Caco-2 (cell line): ENCODE measurements at places on chromosomes 7 and 10.

DNA sequence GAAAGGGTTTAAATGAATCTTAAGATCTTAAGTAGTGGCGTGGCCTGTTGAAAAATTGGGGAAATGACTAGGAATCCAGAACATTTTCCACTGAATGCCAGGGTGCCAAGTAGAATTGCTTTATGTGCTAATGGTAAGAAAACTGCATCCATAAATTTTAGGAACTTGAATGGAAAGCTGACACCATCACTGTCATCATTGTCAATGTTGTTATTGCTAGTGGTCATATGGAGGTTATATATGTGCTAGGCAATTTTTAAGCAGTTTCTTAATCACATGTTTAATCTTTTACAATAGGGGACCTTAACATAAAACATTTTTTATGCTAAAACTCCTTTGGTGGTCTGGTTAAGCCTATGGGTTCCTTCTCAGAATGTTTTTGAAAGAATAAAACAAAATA lies 13.1 kb downstream of the MARCHF5 start:
- DNase-seq, result no peak

DNA sequence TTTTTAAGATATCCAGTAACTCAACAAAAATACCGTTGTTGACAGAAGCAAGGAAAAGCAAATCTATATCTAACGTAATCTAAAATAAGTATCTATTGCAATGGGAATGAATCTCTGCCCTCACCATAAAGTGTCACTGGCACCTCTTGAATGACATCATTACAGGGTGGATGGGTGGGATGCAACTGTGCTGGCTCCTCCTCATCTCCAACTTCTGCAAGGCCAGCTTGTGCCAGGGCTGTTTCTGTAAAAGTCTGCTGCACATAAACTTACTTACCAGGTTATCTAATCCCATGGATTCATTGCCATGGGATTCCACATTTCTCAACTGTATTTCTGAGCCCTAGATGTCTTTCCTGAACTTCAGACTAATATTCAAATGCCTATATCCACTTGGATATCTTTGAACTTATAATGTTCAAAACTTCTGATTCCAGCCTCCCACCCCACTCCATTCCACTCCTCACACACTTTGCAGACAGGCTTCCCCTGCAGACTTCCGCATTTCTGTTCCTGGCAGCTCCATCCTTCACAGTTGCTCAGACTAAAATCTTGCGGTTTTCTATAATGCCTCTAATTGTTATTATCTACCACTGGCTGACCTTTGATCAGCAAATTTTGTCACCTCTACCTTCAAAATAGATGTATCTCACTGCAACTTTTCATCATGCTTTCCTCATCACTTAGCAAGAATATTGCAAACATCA lies 10.7 kb downstream of the FGL2 start:
- DNase-seq, result no peak

DNA sequence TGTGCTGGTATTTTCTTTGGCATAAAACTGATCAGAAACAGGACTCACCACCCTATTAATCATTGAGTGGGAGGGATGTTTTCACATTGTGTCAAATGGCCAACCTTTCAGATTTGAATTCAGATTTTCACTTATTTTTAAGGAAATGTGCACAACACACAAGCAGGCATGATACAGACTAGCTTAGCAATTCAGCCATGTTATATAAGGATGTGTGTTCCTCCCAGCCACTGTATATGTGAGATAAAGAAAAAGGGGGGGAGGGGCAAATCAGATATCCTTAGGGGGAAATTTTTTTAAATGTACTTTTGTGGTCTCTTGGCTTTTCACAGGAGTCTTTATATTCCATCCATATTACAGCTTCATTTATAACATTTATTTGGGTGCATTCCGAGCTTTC lies 3.1 kb downstream of the GAD2 start:
- no peak for DNase-seq

- DNase-seq, result peak; percentile 47
Measured at GRCh38 chr7:55065079-55065478, 46.3 kb downstream of the EGFR start.

GRCh38 chr10:72910705-72911104 lies 17.2 kb downstream of the OIT3 start:
- no peak for DNase-seq

- no peak for DNase-seq
Measured at GRCh38 chr10:32041290-32042028, 14.8 kb downstream of the KIF5B start.

GRCh38 chr7:100685049-100685605 lies 8.9 kb downstream of the GIGYF1 start:
- no peak for DNase-seq

- DNase-seq, result no peak
Measured at GRCh38 chr10:52908478-52908877, 135.9 kb upstream of the MBL2 start.

DNA sequence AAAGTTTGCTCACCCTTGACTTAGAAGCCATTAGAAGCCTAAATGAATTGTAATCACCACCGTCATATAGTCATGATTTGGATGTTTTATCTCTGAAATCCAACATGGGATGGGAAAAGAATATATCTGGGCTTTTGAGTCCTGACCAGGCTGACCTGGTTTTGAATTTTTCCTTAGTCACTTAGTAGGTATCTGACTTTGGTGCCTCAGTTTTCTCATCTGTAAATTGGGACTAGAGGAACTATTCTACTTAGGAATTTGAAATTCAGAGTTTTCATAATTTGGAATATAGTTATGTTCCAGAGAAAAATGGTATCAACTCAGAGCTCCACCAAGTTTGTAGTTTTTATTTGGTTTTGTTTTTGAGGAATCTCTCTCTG lies 40.9 kb downstream of the SHOC2 start:
- no peak for DNase-seq

DNA sequence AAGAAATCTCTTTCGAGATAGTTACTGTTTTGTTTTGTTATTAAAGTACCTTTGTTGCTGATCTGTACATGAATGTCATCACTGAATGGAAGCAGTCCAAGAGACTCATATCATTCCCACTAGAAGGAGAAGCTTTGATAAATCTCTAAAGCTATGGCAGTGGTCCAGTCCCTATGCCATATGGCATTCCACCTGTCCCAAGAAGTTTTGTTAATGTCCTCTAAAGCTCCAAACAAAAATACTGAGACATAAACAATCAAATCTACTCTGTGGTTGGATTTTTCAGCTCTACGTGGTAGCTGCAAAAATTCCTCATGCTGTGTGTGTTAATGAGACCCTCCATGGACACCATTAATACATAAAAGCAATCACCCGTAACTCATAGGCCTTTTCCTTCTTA lies 94.1 kb downstream of the LRRN3 start:
- no peak for DNase-seq

DNA sequence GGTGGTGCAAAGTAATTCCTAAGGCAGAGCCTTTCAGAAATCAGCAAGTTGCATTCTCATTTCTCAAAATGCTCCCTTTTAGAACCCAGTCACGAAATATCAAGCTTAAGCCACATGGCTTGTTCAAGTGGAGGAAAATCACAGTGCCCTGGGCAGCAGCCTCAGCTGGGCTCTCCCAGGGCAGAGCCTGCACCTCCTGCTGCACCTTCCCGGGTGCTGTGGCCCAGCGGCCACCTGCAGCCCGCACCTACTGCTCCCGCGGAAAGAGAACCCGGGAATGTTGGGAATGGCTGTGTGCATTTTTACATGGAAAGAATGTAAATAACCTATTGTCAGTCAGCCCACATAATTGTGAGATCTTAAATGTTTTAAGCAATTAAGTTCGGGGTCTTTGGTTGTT lies 396.5 kb upstream of the VSTM2A start:
- DNase-seq, result no peak

DNA sequence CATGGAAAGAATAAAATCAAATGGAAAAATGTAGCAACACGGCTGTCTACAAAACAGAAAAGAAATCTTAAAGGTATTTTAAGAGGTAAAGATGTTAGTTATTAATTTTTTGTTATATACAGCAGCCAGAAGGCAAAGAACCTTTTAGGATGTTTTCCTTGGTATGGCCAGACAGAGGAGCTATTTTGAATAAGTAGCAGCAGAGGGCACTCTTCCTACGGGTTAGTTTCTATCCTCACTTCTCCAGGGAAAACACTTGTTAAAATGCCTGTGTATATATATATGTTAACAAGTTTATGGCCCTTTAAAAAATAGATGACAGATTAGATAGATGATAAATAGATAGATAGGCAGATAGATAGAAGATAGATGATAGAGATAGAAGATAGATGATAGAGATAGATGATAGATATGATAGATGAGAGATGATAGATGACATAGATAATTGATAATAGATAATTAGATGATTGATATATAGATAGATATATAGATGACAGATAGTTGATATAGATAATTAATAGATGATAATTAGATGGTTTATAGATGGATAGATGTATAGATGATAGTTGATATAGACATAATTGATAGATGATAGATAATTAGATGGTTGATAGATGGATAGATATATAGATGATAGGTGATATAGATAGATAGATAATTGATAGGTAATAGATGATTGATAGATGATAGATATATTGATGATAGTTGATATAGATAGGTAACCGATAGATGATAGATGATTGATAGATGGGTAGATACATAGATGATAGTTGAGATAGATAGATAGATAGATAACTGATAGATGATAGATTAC lies 57.8 kb upstream of the WIPF3 start:
- DNase-seq, result peak; percentile 29

- no peak for DNase-seq
Measured at GRCh38 chr10:1074748-1075308, 18.6 kb downstream of the WDR37 start.

GRCh38 chr7:155814316-155815276 lies 2.3 kb upstream of the SHH start:
- no peak for DNase-seq

DNA sequence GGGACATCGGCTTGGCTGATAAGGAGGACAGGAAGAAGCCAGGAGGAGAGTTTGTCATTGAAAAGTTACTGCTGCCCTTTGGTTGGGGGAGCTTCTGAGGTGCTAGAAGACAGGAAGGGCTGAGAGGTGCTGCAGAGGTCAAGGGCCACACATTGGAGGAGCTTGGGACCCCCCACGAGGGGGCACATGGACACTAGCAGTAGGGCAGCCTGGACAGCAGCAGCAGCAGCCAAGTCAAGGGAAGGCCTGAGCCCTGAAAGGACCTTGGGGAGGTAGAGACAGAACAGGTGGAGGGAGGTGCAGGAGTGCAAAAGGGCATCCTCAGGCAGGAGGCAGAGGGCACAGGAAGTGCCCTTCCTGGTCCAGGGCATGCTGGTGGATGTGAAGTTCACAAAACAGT lies 439.7 kb upstream of the IGFBP3 start:
- no peak for DNase-seq

- no peak for DNase-seq
Measured at GRCh38 chr7:25262586-25262985, 34.3 kb upstream of the NPVF start.

DNA sequence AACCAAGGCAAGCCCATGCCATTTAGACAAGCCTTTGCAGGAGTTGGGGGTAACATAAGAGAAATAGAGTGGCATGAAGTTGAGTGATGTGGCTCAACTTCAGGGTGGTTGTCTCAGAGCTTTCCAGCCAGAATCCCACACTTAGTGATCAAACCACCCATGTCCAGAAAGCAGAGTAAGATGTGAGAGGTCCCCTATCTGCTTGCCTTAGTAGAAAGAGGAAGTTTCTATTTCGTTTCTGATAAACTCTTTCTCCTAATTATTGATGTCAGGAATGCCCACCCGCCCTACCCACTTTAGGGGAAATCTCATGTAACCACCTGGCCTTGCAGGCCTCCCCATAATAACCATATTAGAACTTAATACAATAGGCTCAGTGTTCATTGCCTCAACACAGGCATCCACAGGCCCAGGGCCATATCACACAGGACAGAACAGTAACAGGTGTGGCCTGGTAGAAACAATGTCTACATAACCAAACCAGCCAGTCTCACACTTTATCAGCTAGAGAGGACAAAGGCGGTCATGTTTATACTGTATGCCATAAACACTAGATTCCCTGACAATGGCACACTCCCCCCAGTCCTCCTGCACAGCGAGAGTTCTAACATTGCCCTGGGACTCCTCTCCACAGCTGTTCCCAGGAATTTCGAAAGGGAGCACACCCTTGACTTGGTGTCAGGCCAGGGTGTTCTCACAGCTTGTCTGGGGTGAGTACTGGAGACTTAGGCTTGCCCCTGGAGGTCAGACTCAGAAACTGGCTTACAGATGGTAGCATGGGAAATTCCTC lies 364.4 kb downstream of the CXCL12 start:
- DNase-seq, result no peak
